ENCODE measurements at places on chromosomes 7 and 10.

DNA sequence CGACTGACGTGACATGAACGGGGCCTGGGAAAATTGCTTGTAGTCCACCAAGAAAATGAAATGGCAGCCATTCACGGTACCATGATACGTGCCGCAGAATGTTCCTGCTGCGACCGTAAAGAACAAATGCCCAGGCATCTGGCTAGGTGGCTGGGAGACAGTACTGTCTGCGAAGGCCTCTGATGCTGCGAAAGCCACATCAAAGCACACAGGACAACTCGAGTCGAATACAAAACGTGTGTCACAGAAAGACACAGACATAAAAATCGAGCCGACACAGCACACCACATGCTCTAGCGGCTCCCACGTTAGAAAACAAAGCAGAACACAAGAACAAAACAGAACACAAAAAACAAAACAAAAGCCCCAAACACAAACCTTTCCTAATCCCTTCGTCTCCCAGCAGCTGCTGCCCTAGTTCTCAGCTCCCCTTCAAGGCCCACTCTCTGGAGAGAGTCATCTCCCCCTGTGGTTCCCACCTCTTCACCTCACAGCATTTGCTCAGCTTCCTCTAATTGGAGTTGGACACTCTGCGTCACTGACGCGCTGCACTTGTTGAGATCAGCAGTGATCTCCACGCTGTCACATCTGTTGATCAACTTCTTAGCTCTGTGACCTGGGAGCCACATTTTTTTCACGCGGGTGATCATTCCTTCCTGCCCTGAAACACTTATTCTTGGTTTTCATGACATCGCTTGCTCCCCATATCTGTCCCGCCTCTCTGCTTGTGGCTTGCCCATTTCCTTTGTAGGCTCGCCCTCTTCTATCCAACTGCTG, 112.2 kb downstream of the CLEC2L start:
- DNase-seq = no peak

- DNase-seq = no peak
Measured at GRCh38 chr7:116906391-116906790, 44.0 kb downstream of the CAPZA2 start.

DNA sequence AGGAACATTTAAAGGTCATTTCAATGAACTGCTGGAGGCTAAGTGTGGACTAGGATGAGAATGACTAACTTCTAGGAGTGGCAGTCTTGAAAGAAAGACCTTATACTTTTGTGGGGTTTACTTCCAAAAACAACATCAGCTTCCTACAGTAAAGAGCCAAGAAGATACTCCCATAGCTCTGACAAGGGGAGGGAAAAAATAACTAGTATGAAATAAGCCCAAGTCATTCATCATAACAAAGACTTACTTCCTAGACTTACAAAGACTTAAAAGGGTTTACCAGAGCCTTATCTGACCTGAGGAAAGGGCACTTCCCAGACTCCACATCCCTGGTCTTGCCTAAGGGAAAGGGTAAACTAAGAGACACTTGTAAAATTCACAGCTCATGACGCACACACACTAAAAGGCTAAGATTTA, 31.7 kb downstream of the ARHGAP12 start:
- no peak for DNase-seq

DNA sequence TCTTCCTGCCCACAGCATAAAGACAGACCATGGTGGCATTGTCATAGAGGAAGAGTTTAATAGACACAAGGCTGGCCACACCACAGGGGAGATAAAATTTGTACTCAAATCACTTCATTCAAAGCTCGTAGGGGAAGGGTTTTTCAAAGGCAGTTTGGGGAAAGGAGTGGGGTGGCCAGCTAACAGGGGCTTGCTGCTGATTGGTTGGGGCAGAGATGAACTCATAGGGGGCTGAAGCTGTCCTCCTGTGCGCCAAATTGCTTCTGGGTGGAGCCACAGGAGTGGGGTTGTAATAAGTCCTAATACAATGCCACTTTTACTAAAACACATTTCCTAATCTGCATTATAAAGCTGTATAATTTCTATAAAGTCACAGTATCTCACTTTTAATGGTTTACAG, 22.5 kb downstream of the PDZD8 start:
- no peak for DNase-seq

DNA sequence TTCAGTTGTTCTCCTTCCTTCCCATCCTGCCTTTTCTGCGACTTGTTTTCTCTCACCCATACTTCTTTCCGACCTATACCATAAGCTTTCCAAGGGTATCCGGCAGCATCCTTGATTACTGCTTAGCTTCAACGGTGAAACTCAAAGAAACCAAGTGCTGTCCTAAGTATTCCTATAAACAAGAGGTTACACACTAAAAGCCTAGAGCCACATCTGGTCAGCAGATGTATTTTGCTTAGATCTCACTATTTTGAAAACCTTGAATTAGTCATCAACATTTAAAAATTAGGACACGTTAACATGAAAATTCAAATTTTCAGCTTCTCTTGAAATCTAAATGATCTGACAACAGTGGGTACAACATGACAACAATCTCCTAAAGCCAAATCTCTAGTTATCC, 20.0 kb downstream of the ARHGAP21 start:
- DNase-seq = no peak

- DNase-seq = no peak
Measured at GRCh38 chr7:37309493-37309892, 139.2 kb downstream of the ELMO1 start.

DNA sequence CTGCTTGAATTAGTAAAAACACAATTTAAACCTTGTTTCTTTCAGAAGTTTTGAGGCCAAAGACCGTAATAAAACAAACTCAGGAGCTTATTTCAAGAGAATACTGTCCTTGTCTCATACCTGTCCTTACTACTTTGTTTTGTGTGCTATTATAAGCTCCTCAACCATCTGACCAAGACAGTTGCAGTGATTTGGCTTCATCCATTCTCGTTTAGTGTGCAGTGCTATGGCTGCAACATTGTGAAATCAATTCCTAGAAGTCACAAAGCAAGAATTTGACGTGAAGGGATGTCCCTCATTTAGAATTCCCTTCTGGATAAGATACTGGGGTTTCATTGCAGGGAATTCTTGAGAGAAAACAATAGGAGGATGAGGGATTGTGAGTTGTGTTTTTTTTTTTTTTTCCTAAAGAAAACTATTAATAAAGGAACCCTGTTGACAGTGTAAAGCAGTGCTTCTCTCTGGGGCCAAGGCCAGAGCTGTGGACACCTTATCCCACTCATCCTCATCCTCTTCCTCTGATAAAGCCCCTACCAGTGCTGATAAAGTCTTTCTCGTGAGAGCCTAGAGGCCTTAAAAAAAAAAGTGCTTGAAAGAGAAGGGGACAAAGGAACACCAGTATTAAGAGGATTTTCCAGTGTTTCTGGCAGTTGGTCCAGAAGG, at the start of gene OIT3:
OIT3 (plus strand) TSS at position 604 of the 663 bp plus-strand sequence. CDS start 60 bp downstream, outside the sequence.
- DNase-seq = no peak

GRCh38 chr7:121271916-121272315, 56.9 kb upstream of the WNT16 start:
- no peak for DNase-seq

- no peak for DNase-seq
Measured at GRCh38 chr7:107889992-107890391, 991 bp upstream of the DLD start.

DNA sequence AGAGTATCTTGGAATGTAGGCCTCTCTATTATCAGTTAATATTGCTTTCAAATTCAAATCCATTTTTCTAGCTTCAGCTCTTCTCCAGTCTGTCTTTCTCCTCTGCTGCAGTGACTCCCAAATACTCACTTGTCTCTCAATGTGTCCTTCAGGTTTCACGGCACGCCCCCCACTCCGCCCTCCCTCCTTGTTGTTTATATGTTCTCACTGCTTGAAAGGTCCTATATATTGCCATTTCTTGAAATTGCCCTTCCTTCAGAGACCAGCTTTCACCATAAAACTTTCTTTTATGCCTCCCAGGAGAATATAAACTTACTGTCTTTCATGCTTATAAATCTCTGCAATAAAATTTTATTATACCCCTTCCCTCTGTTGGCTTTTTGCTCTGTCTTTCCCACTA, 668.2 kb downstream of the CCSER2 start:
- DNase-seq = no peak
